ENCODE measurements at places on chromosomes 1 and 21.

DNA sequence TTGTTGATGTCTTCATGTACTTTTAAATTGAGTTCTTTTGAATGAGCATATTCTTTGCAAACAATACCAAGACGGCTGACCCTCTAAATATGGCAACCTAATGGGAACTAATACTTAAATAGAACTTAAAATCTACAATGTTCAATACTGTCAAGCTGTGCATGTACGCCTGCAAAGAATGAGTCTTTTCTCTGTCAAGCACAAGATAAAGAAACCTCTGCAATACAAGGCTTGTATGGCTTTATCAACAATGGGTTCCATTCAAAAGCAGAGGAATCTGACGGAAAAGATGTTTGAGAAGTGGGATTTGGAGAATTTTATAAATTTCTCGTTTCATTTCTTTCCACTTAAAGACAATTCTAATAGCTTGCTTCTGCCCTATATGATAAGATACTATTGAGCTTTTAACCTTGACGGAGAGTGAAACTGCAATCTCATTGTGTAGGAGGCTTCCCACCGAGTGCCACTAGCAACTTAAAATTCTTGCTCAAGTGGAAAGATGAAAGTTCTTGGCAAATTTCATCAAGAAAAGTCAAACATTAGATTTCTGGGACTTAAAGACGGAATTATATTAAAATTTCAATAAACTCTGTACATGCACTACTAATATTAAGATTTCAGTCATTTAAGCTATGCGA, 119.8 kb downstream of the RGS21 start:
- DNase-seq = no peak

DNA sequence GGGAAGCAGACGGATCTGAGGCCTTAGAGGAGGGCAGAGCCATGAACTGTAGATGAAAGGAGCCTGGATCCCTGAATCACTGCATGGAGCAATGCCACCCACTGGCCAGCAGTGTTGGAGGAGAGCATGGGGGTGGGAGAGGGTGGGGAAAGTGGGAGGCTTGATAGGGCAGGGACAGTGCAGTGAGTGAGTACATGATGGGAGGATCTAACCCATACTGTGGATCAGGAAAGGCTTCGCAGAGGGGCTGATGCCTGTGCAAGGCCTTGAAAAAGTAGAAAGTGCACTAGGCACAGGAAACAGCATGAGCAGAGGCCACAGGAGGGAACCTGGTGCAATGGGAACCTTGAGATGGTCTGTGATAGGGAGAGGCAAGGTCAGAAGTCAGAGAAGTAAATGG, 391.9 kb downstream of the PTPRU start:
- DNase-seq = no peak

- DNase-seq = no peak
Observed at GRCh38 chr1:114219172-114219868, 65.7 kb upstream of the SYT6 start.

DNA sequence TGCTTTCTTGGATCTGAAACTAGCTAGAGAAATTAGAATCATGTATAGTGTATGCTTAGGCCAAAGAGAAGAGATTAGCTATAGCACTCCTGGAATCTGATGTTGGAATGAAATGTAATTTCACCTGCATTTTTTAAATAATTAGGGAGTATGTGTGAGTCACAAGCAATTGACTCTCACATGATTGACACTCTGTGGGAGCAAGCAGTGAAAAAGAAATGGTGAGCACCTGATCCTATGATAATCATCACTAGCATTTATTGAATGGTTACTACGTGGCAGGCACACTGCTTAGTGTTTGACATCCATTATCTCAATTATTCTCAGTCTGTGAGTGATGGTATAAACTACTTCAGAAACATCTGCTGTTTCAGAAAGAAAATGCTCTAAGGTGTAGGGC, 176.6 kb downstream of the NRIP1 start:
- DNase-seq = no peak

DNA sequence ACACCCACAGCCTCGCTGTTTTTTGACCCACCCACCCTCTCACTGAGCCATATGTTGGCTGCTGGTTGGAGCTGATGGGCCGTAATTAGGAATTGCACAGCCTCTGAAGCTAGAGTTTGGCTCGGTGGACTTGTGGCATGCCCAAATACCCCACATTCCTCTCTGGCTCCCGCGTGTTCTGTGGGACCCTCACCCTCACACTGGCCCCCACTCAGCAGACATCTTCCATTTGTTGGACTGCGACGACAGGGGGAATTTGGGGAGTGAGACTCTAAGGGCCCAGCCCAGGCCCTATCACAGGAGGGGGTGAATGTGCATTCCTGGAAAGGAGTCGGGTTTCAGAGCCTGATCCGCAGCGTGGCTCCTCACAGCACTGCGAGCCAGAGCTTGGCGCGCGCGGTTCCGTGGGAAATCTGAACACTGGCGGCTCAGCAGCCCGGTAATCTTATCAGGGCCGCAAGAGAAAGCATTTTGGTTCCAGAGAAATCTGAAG, 5.2 kb downstream of the RCSD1 start:
- DNase-seq = no peak

DNA sequence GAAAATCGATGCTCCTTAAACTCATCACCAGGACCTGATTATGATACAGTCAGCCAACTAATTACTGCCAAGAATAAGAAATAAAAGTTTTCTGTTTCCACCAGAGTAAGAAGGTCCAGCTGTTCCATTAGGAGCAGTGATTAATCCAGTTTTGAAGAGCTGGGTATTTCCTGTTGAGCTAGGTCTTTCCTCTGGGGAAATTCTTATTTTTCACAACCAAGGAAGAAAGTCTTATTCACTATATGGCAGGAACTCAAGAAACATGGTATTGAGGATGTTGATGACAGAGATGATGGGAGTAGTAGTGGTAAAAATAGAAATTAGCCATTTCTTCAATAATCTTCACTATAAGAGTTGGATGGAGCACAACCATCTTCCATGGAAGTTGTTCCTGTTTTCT, 374.6 kb upstream of the RUNX1 start:
- no peak for DNase-seq

- DNase-seq = no peak
Observed at GRCh38 chr1:112614460-112615065, 4.4 kb downstream of the ST7L start.

- DNase-seq = no peak
Observed at GRCh38 chr21:39788383-39788782, 43.4 kb downstream of the IGSF5 start.

GRCh38 chr21:35470522-35470921, 421.4 kb upstream of the RUNX1 start:
- no peak for DNase-seq

GRCh38 chr1:182634306-182635072, 30.3 kb upstream of the RGS16 start:
- DNase-seq = no peak

DNA sequence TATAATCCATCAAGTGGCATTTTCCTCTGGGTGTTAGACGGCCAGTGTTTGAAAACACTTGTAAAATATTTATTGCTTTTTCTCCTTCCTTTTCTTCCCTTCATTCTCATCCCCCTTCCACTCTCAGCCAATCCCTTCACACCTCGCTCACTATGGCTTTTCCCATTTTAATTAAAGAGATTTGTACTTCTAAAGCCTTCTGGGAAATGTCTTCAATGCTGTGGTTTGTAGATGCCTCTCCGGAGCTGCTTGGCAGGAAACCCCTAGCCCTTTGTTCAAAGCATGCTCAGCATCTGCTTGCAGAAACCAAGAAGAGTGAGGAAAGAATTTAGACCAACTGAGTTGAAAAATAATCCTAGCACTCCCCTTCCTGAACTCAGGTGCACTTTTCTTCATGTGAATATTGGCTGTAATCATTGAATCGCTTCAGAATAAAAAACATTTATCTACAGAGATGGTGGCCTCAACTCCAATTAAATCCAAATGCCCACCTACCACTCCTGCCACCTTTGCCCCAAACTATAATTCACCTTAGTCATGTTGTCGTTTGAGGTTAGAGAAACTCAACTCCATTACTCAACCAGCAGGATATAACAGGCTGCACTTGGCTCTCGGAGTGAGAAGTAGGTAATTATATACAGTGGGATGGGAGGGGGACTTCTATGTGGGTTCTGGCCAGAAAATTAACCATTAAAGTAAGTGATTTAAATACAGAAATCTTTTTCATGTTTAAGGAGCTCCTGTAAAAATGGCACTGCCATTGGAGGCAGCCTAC, 659.4 kb upstream of the CAMK1G start:
- no peak for DNase-seq

DNA sequence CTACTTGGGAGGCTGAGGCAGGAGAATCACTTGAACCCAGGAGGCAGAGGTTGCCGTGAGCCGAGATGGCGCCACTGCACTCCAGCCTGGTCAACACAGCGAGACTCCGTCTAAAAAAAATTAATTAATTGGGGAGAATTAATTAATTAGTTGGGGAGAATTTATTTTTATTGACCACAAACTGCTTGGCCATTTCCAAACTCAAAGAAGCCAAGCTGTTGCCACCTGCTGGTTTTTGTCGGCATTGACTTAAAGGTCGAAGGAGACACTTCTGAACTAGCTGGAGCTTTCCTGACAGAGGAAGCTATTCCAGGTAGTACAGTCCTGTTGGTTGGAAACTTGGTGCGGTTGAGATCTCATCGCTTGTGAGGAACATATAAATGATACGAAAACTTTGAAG, 13.1 kb downstream of the MAP1LC3C start:
- DNase-seq = no peak

GRCh38 chr1:50471967-50472366, 48.7 kb upstream of the DMRTA2 start:
- DNase-seq = no peak

DNA sequence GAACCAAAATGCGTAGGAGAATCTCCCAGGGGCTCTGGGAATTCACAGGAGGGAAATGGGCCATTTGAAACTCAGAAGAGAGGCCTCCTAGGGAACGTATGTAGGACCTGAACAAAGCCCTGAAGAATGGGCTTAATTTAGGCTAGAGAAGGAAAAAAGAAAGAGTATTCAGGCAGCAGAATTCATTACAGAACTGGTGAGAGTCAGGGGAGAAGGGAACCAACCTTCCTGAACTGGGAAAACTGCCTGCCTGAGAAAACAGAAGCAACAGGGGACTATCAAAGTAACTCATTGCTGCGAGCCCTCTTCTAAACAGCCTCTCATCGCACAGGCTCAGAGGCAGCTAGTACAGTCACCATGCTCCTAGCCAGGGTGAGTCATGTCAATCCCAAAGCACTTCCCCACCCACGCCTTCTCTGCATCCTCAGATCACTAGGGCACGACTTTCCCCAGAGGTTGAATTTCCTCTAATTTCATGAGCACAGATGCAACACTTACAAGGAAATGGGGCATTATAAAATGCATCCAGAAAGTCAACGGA, 98.1 kb downstream of the ADSS2 start:
- DNase-seq = peak; percentile 60

GRCh38 chr1:214707306-214708087, 104.5 kb downstream of the CENPF start:
- no peak for DNase-seq

- no peak for DNase-seq
Observed at GRCh38 chr1:157161901-157162300, 23.7 kb upstream of the ETV3 start.

DNA sequence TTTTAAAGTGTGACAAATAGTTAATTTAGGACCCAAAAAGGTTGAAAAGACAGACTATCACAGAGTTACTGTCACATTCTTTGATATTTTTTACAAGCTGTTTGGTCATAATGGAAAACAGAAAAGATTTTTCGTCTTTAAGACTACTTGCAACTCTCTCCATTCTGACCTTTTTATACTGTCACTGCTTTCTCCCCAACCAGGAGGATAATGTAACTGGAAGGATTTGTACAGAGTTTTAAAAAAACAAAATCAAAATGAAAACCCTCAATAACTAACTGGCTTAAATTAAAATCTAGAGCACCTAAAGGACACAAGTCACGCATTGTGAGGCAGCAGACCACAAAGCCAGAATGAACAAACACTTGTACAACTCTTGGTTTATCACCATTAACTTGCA, 257.7 kb downstream of the FAF1 start:
- no peak for DNase-seq

- DNase-seq = no peak
Observed at GRCh38 chr1:160963521-160963920, 8.9 kb upstream of the ITLN2 start.

DNA sequence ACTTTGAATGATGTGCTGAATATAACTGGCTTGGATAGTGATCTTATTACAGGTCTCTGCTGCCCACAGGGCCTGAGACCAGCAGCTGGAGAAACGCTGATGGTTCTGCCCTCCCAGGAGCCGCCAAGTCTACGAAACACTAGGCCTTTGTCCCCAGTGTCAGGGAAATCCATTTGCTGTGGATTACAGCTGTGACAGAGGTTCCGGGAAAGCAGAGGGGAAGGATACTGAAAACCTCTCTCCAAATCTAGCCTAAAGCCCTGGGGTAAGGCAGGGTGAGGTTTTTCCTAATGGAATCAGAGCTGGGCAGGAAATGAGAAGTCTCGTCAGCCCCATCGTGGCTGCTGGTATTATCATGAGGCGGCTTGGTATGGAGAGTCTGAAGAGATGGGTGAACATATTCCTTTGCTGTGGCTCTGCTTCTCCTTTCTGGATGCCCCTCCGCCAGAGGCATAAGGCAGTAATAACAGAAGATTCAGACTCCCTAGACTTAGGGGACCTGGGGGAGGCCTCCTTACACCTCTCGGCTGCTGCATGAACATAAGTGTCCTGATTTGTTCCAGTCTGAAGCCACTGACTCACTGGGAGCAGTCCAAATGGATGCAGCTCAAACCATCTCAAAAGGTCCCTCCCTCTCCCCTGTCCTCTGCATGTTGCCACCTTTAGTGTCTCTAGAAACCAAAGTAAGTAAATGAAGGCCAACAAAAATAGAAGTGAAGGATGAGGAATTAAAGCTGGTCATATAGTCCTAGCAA, 48.1 kb downstream of the PHC2 start:
- no peak for DNase-seq

DNA sequence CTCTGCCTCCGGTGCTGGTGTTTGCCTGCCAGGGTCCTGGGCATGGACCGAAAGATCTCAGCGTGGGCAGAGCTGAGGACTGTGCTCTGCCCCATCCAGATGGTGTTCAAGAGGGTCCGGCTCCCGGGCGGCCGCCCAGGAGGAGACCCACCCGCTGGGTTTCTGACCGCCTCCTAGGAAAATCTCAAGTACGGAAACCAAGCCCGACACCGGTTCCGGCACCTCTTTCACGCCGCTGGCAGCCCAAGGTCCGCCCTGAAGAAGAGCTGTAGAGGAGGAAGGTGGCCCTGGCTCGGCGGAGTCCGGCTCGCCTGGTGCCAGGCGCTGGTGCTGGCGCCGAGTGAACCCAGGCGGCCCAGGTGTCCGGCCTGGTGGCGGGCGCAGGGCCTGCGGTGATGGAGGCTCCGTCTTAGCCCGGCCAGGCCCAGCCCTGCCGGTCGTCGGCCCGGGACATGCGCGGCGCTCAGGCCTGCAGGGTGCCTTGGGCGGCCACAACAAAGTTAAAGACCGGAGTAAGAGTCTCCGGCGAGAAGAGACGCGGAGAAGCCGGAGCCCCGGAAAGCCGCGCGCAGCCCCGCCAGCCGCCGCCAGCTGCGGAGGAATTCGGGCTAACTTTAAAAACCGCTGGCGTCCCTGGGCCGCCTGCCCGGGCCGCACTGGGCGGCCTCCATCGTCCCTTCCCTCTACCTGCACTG, 1.5 kb downstream of the GRIK3 start:
- no peak for DNase-seq

DNA sequence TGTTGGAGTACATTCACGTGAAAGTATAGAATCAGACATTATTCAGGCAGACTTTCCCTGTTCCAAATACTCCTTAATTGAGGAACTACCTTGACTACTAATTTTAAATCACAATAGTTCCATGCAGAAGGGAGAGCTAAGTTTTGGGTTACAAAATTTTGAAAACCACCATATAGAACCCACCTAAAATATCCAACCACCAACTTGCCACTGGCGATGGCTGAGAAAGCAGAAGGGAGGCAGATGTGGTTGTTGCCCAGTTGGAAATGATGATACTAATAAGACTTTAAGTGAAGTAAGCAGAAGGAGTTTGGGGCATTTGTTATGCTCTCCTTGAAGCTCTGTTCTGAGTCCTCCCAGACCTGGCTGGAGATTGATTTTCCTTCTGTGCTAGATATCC, 190.7 kb downstream of the HLX start:
- DNase-seq = no peak
